ENCODE measurements at places on chromosomes 4 and X.

DNA sequence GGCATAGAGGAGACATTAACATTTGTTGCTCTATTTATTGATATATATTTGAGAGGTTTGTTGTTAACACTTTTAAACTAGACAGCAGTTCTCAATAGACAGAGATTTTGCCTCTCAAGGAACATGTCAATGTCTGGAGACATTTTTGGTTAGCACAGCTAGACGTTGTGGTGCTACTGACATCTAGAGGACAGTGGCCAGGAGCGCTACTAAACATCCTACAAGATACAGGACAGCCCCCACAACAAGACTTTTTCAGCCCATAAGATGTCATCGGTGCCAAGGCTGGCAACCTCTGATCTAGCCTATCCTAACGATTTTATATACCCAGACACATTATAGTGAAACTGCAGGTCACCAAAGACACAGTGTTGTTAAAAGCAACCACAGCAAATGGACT is 18.4 kb upstream of the CTSO start:
- peak; percentile 7 for DNase-seq

DNA sequence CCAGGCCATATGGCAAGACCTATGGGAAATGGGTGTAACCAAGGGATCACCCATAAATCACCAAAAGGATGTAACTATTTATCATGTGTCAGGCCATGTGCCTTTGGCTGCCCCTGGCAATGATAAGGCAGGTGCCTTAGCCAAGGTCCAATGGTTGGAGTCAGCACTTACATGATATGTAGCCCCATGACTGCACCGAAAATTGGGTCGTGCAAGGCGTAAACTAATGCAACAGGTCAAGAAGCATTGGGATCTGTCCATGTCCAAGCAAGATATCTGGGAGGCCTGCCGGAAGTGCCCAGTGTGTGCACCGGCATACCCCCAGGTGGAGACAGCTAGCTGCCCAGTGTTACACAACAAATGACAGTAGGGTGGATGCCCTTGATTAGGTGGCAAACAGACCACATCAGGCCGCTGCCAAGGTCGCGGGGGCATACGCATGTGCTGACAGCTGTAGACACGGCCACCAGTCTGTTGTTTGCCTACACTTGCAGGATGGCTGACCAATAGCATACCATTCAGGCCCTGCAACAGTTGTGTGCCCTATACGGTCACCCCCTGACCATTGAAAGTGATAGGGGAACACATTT is 698.2 kb upstream of the AGA start:
- no peak for DNase-seq

DNA sequence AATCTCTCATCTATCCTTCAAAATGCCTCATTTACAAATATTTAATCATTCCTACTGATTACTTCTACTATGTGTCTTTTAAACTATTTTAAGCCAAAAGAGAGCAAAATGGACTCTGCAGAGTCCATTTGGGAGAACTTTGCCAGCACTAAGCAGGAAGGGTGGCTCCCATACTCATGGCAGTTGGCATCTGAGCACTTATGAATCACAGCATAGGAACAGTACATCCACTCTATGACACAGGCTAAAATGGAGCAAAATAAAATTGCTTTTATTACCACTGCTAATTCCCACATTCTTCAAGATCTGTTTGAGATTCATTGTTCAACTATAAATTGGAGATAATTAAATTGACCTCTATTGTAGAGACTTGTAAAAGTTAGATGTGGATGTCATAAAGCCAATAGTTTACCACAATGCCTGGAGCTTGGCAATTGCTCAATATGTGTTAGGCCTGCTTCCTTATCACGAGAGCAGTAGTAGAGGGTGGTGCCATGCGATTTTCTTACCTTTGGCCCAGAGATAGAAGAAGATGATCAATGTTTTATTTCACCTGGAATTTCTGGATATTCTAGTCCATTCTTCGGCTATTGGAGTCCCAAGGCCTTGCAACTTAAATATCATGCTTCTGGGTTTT is 19.1 kb downstream of the HPGD start:
- no peak for DNase-seq

GRCh38 chr4:143186649-143187048 is 1.9 kb downstream of the USP38 start:
- no peak for DNase-seq

- DNase-seq = no peak
These were observed 32.4 kb downstream of the CLDN22 start for GRCh38 chr4:183287677-183288076.
